ENCODE measurements at places on chromosomes 5 and 9. TPM values are rescaled to one million over a fixed set of nuclear protein-coding genes. Genes with fewer than 3 reads are reported as not detected.

GRCh38 chr9:136991993-136992818 is at the start of gene PAXX:
PAXX (plus strand) TSS chr9:136992422; CDS start chr9:136992444, 22 bp downstream.
- peaks cover 7% of the 10 kb centered on the region for H3K4me1 ChIP-seq
- H3K27me3 ChIP-seq, result no peaks in the 10 kb centered on the region
- peak within 1 kb of the TSS; percentile 88 for H3K27ac ChIP-seq
- DNase-seq, result peak; percentile 97
- H3K4me3 ChIP-seq, result peak within 1 kb of the TSS; percentile 79

DNA sequence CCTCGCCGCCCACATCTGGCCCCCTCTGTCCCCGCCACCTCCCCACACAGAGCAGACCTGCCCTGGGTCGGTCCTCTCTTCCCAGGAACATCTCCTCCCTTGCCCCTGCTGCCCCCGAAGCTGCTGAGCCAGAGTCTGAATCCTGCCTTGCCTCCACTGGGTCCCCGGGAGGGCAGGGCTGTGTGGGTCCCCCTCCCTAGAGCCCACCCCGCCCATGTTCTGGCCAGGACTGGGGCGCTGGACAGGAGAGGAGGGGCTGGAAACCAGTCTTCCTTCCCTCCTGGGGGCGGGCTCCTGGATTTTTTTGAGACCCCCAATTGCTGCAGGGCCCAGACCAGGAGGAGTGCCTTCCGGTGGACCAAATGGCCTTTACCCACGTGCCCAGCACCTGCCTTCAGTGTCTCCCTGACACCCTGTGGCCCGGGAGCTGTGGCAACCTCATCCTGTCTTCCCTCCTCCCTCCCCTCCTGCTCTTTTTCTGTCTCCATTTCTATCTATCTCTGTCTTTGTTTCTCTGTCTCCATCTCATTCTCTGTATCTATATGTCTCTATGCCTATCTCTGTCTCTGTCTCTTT is 12.1 kb downstream of the MRPL36 start:
- H3K4me3 ChIP-seq, result no peak overlapping the region
- DNase-seq, result no peak
- H3K27ac ChIP-seq, result no peak overlapping the region

- H3K27ac ChIP-seq, result no peak overlapping the region
- H3K36me3 ChIP-seq, result peaks cover 5% of the 10 kb centered on the region
- H3K27me3 ChIP-seq, result no peaks in the 10 kb centered on the region
- peak; percentile 40 for DNase-seq
- H3K4me3 ChIP-seq, result no peak overlapping the region
- peaks cover 6% of the 10 kb centered on the region for H3K4me1 ChIP-seq
Measured at GRCh38 chr9:22452415-22453010, 5.9 kb downstream of the DMRTA1 start.

DNA sequence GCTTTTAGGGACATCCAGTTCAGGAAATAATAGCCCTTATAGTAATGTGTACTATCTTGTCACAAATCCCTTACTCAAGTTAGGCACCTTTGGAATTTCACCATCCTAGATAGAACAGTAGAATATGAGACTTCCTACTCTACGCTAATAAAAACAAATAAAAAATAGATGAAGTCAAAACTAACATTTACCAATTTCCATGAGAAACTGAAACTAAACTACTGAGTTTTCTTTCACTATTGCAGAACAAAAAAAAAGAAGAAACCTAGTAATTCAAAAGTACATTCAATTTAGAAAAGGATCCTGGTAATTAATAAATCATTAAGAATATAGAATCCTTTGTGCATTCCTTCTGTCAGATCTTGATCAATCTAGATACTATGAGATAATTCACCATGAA is 14.0 kb downstream of the STARD4 start:
- H3K27ac ChIP-seq, result no peak overlapping the region
- H3K4me1 ChIP-seq, result no peaks in the 10 kb centered on the region
- no peaks in the 10 kb centered on the region for H3K27me3 ChIP-seq
- H3K36me3 ChIP-seq, result no peaks in the 10 kb centered on the region
- no peak for DNase-seq

DNA sequence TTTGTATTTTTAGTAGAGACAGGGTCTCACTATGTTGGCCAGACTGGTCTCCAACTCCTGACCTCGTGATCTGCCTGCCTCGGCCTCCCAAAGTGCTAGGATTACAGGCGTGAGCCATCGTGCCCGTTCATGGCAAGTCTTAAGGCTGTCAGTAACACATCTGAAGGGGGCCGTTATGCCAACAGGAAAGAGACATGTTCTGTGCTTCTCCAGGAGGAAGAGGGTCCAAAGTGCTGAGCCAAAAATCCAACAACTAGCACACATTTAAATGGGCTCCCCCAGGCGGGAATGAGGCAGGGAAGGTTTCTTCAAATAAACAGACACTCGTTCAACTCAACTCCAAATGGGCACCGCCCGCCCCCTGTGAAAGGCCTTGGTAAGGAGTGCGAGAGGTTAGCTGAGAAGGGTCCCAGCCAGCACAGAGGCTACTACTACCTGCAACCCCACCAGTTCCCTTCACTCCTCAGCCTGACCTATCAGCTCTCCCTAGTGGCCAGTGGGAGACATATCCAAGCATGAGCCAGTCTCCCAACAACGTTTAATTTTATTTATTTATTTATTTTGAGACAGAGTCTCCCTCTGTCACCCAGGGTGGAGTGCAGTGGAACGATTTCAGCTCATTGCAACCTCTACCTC is 84.1 kb upstream of the DMRT1 start:
- no peak for DNase-seq
- no peaks in the 10 kb centered on the region for H3K36me3 ChIP-seq
- H3K4me3 ChIP-seq, result no peak overlapping the region
- no peak overlapping the region for H3K27ac ChIP-seq

Gene APBA1
- total RNA-seq, result 1.8 TPM

Measured in pancreas (tissue), 10 donors.